ENCODE measurements at places on chromosomes 2 and 18.

DNA sequence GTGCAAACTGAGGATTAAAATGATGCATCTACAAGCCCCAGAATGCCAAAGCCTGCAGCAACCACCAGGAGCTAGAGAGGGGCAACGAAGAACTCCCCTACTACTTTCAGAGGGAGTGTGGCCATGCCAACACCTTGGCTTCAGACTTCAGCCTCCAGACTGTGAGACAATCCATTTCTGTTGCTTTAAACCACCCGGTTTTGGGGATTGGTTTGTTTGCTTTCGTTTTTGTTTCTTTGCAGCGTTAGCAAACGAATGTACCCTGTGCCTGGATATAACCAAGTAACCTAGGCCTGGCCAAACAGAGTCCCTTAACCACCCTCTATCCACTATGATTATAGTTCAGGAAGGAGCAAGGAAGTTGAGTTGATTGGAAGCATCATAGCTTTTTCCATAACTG is 171.2 kb upstream of the NCK2 start:
- no peak for DNase-seq

- no peak for DNase-seq
Measured at GRCh38 chr2:84850471-84850870, 30.4 kb downstream of the TRABD2A start.

GRCh38 chr18:57677262-57678211 is 55.9 kb upstream of the NARS1 start:
- no peak for DNase-seq

GRCh38 chr2:59827677-59828076 is 725.8 kb downstream of the BCL11A start:
- no peak for DNase-seq

GRCh38 chr2:165401285-165401852 is 68.1 kb upstream of the CSRNP3 start:
- DNase-seq: peak; percentile 8

- DNase-seq: no peak
Measured at GRCh38 chr2:150585221-150585971, 97.9 kb upstream of the RND3 start.

DNA sequence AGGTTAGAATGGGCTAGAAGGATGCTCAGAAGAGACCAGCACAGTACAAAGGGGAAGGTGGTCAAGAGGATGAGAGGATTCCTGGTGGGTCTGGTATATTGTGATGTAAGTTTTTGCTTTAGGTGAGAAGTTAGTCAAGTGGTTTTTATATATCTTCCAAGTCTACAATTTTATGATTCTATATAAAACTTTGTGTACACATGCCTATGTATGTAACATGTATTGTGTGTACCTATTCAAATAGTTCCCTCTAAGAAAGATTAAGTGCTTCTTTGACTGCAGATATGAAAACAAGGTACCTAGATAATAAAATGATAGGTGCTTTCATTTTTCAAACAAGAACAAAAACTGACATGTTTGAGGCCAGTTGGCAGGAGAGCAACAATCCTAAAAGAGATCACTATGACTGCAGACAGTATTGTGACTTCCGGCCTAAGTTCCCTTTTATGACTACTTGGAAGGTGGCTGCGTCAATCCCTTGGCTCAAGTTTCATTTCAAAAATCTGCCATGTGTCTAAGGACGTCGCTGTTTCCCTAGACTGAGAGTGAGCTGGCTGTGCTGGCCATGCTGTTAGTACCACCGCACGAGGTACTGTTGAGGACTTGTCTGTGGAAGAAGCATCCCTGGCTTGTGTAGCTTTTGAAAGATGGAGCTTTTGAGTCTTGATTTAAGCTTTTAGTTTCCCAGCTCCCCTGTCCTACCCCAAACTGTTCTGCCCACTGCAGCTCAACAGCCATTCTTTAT is 123.1 kb downstream of the PRPF40A start:
- no peak for DNase-seq

DNA sequence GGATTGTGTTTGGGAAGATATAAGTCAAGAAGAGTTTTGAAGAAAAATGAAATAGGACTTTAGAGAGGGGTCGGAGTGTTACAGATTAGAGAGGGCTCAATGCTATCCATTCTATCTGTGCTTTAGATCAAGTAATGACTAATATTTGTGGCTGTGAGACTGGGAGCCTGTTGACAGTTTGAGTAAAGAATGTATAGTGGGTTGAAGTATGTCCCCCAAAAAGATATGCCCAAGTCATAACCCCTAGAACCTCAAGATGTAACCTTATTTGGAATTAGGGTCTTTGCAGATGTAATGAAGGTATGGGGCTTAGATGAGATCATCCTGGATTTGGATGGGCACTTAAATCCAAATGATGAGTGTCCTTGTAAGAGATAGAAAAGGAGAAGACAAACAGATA is 55.3 kb upstream of the SERPINE2 start:
- no peak for DNase-seq

DNA sequence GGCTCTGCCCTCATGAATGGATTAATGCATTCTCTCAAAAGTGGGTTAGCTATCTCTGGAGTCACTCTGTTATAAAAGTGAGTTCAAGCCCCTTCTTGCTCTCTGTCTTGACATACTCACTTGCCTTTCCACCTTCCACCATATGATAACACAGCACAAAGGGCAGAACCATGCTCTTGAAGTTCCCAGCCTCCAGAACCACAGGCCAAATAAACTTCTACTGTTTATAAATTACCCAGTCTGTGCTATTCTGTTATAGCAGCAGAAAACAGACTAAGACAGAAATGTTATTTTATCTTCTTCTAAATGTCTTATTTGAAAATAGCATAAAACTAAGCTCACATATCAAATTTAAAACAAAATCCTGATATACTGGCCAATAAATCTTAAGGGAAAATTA is 15.0 kb downstream of the RAB1A start:
- DNase-seq: no peak

- DNase-seq: no peak
Measured at GRCh38 chr2:9250091-9250490, 43.5 kb downstream of the ASAP2 start.

- no peak for DNase-seq
Measured at GRCh38 chr18:46325895-46326294, 221.7 kb downstream of the HAUS1 start.

GRCh38 chr2:16658076-16658739 is 7.4 kb downstream of the CYRIA start:
- DNase-seq: no peak

Measured in HS-27A (cell line).